ENCODE measurements at places on chromosomes 16 and 17. TPM values are rescaled to one million over a fixed set of nuclear protein-coding genes. Genes with fewer than 3 reads are reported as not detected.
A peak's percentile ranks its signal among the peaks of the same experiment; 100 is the strongest.

- no peak for DNase-seq
- peaks cover 28% of the 10 kb centered on the region for H3K4me1 ChIP-seq
- H3K27ac ChIP-seq, result no peak overlapping the region
- peak overlapping the region; percentile 65 for H3K4me3 ChIP-seq
These were observed 1.3 kb downstream of the SBK1 start for GRCh38 chr16:28293601-28293960.

DNA sequence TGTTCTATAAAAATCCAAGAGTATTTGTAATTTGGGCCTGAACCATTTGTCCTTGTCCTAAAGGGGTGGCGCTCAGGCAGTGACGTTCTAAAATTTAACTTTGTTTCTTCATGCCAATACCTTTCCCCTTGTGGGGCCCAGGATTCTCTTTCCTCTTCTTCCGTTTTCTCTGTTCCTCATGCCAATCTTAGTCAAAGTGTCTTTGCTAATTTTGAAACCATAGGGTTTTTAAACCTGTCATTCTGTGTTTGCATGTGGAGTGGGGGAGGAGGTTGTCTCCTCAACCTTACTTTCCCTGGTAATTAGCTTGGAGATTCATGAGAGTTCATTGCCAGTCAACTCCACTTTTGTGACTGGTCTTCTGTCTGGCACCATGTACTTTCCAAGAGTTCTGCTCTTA, 337.1 kb downstream of the MAF start:
- H3K27ac ChIP-seq, result no peak overlapping the region
- H3K36me3 ChIP-seq, result no peaks in the 10 kb centered on the region
- no peaks in the 10 kb centered on the region for H3K4me1 ChIP-seq
- H3K27me3 ChIP-seq, result no peaks in the 10 kb centered on the region
- no peak for DNase-seq
- H3K4me3 ChIP-seq, result no peak overlapping the region

DNA sequence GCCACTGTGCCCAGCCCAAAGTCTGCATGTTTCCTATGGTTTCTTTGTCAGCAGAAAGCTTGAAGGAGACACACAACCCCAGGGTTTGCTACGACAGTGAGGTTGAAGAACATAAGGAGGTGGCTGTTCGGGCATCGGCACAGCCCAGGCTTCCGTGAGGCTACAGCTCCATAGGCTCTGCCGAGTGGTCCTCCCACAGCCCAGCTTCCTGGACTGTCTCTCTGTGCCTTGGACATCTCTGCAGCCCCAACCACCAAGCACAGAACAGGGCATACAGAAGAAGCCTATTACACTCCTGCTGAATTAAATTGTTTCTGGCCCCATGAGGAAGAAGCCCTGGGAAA, 3.2 kb upstream of the HAP1 start:
- DNase-seq, result no peak
- peaks cover 18% of the 10 kb centered on the region for H3K4me1 ChIP-seq
- no peak overlapping the region for H3K27ac ChIP-seq
- H3K36me3 ChIP-seq, result no peaks in the 10 kb centered on the region
- H3K4me3 ChIP-seq, result no peak overlapping the region

GRCh38 chr16:83933885-83934683, 19.0 kb upstream of the OSGIN1 start:
- H3K36me3 ChIP-seq, result no peaks in the 10 kb centered on the region
- H3K4me3 ChIP-seq, result no peak overlapping the region
- no peak for DNase-seq
- H3K27me3 ChIP-seq, result no peaks in the 10 kb centered on the region
- H3K27ac ChIP-seq, result no peak overlapping the region

The ZNF205 gene
- 11.9 TPM for total RNA-seq

DNA sequence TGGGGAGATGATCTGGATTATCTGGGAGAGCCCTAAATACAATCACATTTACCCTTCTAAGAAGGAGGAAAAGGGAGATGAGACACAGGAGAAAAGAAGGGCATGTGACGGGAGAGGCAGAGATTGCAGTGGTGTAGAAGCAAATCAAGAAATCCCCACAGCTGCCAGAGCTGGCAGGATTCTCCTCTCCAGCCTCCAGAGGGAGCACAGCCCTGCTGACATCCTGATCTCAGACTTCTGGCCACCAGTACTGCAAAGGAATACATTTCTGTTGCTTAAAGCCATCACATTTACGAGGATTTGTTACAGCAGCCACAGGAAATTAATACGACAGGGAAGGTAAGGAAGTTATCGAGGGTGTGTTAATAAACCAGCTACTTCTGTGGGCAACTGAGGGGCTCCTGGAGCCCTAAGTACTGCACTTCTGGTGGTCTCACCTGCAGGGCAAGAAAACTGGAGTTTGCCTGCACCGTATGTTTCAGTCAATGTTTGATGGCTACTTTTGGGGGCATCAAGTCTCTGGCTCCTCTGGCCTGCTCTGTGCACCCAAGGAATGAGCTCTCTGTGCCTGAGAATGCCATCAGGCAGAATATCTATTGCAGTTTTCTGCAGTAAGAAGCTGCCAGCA, 22.9 kb upstream of the CDH13 start:
- no peaks in the 10 kb centered on the region for H3K36me3 ChIP-seq
- no peak overlapping the region for H3K4me3 ChIP-seq
- no peaks in the 10 kb centered on the region for H3K27me3 ChIP-seq
- no peaks in the 10 kb centered on the region for H3K4me1 ChIP-seq
- no peak overlapping the region for H3K27ac ChIP-seq
- no peak for DNase-seq

DNA sequence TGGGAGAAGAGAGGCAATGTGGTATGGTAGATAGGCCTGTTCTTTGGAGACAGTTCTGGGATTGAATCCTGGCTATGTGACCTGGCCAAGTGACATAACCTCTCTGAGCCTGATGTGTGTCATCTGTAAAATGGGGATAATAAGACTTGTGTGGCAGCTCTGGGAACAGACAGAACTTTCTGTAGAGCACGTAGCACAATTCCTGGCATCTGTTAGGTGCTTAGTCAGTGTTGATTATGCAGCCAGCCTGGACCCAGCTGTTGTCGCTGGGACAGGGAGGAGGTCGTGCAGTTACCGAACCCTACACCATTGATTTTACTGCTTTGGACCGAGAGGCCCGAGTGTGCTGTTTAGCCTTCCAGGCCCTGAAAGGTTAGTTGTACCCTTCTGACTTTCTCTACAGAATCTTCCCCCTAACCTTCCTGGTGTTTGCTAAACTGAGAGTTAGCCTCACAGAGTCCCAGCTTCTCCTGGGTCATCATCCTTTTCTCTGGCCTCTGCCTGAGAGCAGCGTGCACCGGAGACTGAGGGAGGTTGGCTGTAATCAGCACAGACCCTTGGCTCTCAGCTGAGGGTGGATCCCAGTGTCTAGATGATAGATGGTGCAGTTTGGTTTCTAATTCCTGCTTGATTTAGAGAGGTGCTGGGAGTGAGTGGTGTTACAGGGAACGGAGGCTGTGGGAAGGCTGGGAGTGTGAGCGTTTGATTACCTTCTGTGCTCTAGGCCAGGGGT, 31.9 kb downstream of the MSI2 start:
- H3K27me3 ChIP-seq, result no peaks in the 10 kb centered on the region
- no peak for DNase-seq
- no peaks in the 10 kb centered on the region for H3K4me1 ChIP-seq
- peaks cover 5% of the 10 kb centered on the region for H3K36me3 ChIP-seq
- no peak overlapping the region for H3K4me3 ChIP-seq

DNA sequence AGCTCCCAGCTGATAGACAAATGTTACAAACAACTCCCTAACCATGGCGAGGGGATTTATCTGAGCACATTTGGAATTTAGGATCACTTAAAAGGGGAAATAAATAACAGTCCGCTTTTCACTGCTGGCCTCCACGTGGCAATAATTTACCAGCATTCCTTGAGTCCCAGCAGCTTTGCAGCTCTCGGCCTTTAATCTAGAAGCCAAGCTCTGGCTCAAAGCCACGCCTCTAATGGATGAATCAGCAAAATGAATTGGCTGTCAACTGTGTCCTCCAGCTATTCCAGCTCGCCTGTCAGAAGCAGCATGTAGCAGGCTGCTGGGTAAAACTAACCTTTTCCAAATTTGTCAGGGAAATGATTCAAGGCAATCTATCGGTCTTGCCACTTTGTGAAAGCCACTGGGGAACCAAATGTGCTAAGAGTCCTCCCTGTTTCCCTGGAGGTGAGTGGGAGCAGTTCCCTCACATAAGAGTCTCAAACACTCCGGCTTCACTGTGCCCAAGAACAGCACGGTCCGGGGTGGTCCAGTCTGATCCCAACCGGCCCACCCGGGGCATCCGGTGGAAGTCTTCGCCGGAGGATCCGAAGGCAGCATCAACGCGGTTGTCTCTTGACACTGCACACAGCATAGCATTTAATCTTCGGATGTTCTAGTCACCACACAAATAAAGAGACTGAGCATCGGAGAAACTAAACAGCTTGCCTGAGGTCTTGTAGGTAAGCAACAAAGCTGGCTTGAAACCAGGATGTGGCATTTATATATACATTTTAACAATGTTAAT, 143.3 kb downstream of the PARN start:
- peaks cover 21% of the 10 kb centered on the region for H3K4me1 ChIP-seq
- H3K27ac ChIP-seq, result no peak overlapping the region
- H3K27me3 ChIP-seq, result no peaks in the 10 kb centered on the region
- peaks cover 10% of the 10 kb centered on the region for H3K36me3 ChIP-seq

DNA sequence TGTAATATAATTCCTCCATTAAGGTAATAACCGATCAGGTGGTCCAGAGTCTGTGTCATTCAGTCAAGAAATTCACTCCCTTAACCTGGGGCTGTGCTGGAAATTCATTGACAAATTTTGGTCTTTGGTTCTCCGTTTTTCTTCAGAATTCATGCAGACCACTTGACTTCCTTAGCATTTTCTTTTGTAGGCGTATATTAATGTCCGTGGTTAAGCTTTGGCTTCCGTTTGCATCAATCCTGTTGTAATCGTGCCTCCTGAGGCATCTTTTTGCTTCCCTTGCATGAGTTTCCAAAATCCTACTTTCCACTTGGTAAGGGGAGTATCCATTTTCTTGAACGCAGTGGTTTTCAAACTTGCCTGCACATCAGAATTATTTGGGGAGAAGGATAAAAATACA, 9.0 kb downstream of the LRRC37B start:
- H3K4me3 ChIP-seq, result no peak overlapping the region
- H3K27ac ChIP-seq, result no peak overlapping the region
- no peak for DNase-seq
- no peaks in the 10 kb centered on the region for H3K27me3 ChIP-seq

DNA sequence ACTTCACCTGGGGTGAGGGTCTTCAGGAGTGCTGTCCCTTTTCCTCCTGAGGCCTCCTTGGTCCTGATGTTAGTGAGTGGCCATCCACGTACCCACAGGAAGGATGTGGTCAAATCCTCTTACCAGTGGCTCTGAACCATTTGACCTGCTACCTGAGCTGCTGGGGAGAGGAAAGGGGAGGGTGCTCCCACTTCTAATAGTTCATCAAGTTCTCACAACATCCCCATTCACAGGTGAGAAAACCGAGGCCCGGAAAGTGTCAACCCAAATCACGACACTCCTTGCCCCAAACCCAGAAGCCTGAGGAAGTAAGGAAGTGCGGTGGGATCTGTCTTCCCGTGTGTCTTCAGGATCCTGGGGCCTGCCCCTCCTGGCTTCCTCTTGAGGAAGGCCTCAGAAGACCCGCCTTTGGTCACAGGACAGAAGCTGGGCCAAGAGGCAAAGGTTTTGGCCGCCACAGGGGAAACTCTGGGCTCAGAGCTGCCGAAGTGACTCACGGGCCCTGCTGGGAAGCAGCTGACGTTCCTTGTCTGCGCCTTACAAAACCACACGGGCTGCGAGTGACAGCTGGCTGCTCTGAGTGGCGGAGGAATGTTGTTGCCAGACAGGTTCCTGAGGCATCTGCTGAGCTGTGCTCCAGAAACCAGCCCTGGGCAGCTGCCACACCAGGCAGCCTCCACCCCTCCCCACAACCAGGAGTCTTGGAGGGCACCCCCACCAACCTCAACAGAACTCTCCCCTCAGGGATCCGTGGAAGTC, 13.9 kb upstream of the KIFC3 start:
- peak; percentile 92 for DNase-seq
- peaks cover 26% of the 10 kb centered on the region for H3K4me1 ChIP-seq
- no peaks in the 10 kb centered on the region for H3K27me3 ChIP-seq

The APOBR gene
- total RNA-seq, result 29.2 TPM

DNA sequence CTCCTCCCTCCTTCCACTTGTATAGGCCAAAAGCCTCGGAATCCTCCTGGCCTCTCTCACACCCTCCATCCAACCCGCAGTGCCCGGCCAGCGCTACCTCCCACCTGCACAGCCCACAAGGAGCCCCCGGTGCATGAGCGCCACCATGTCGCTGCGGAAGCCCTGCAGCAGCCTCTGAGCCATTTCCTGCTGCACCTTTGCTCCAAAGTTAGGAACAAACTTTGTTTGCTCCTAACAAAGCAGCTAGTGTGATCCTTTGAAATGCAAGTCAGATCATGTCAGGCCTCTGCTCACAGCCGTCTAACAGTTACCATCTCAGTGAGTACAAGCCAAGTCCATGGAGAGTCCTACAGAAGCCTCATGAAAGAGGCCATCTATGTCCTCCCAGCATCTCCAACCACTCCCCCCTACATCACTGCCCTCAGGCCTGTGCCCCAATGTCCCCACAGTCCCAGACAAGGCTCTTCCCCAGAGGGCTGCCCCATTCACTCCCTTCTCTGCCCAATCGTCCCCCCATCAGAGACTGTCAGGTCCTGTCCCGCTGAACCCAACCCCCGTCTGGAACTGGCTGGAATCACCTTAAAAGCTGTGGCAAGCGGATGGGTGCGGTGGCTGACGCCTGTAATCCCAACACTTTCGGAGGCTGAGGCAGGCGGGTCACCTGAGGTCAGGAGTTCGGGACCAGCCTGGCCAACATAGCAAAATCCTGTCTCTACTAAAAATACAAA, 7.5 kb downstream of the DCAKD start:
- no peak overlapping the region for H3K4me3 ChIP-seq
- H3K27ac ChIP-seq, result no peak overlapping the region
- no peaks in the 10 kb centered on the region for H3K4me1 ChIP-seq
- H3K36me3 ChIP-seq, result no peaks in the 10 kb centered on the region
- no peak for DNase-seq
- H3K27me3 ChIP-seq, result no peaks in the 10 kb centered on the region

The OR3A2 gene
- total RNA-seq, result not detected

DNA sequence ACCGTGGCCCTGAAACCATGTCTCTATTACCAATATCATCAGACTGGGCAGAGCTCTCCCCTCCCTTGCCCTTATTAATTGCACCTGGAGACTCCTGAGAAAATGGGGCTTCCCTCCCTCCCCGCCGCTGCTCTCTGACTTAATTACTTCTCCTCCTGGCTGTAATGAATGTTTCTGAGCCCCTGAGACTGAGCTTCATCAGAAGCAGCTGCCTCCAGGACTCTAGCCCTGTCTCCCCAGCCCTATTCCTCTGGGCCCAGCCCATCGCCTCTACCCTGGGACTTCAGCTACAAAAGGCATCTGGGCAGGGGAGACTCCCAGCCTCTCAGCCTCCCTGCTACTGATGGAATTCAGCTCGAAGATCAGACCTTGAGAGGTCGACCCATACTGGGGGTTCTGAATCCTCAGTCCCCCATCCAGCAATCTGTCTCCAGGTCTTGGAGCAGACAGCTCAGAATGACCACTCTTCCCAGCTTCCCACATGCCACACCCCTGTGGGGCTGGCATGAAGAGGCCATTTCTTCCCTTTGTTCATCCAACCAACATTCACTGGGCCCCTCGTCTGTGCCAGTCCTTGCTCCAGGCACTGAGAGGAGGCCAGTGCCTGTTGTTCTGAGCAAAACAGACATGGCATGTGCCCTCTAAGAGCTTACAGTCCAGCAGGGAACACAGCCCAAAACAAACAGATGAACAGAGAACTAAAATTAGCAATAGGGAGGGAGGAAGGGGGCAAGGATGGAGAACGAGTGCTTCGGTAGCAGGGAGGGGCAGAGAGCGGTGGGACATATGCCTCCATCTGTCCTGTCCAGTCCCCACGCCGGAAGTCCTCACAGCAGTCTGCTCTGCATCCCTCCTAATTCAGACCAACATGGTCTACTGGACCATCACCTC, 17.0 kb upstream of the NAGS start:
- H3K27me3 ChIP-seq, result peaks cover 35% of the 10 kb centered on the region
- H3K4me1 ChIP-seq, result peaks cover 14% of the 10 kb centered on the region
- no peak for DNase-seq
- no peak overlapping the region for H3K27ac ChIP-seq
